GM12878 (cell line): ENCODE measurements at places on chromosomes 16 and 17.

DNA sequence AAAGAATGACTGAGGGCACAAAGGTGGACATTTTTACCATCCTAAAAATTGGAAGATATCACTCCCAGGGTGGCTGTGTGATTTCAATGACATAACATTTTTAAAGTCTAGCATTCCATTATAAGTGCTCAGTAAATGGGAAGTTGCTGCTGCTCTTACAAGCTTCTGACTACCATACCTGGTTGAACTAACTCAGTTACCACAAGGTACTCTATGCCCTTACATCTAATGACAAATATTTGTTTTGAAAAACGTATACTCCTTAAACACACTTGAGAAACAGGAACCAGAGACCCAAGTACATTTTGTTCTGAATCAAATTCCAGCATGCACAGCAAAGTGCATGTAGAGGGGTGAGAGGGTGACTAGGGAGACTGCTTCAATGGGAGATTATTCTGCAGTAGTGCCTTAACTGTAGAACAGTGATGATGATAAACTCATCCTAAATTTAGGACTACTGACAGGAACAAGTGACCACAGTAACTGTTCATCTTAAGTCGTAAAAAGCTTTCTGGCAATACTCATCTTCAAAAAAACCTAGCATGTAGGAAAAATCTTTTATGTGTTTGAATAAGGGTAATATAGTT is 83.5 kb downstream of the KANSL1 start:
- no peak for DNase-seq

DNA sequence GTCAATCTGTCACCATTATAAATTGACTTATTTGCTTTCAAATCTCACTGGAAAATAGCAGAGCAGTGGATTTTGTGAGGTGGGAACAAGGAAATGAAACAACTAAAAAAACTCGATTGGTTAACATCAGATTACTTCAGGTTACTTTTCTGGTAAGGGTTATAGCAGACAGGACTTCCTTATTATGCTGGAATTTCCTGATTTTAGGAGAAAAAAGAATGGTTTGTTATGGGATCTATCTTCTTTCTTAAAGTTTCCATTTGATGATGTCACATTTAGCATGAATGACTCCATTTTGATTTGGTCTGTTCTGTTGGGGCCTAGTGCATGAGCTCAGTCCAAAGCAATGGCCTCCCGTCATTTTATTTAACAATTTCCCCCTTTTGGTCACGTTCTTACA is 210.6 kb downstream of the KCNJ2 start:
- DNase-seq = no peak

DNA sequence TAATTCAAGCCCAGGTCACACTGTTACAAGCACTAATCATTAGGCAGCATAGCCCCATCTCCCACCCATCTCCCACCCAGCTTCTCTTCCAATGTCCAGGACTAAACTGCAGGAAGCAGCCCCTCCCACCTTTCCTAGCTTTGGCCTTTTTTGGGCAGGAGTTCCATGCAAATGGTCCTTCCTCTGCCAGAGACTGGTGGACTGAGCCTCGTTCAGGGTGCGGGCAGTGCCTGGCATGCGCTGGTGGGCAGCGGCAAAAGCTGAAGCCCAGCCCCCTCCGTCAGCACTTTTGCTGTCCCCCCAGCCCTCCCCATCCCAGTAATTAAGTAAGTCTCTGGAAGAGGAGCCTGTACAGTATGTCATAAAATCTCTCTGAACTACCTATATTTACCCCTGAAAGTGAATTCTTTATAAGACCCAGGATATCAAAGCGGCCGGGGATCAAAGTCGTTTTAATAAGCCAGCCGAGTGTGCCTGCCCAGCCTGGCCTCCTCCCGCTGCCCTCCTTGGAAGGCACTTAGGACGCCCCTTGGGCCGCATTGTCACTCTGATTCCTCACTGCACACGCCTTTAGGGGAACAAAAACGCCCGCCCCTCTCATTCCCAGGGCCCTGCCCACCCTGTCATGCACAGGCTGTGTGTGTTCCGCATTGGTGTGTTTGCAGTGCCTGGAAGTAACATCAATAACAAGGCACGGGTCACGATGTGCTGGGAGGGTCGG is 109.9 kb downstream of the IRX5 start:
- DNase-seq = no peak

DNA sequence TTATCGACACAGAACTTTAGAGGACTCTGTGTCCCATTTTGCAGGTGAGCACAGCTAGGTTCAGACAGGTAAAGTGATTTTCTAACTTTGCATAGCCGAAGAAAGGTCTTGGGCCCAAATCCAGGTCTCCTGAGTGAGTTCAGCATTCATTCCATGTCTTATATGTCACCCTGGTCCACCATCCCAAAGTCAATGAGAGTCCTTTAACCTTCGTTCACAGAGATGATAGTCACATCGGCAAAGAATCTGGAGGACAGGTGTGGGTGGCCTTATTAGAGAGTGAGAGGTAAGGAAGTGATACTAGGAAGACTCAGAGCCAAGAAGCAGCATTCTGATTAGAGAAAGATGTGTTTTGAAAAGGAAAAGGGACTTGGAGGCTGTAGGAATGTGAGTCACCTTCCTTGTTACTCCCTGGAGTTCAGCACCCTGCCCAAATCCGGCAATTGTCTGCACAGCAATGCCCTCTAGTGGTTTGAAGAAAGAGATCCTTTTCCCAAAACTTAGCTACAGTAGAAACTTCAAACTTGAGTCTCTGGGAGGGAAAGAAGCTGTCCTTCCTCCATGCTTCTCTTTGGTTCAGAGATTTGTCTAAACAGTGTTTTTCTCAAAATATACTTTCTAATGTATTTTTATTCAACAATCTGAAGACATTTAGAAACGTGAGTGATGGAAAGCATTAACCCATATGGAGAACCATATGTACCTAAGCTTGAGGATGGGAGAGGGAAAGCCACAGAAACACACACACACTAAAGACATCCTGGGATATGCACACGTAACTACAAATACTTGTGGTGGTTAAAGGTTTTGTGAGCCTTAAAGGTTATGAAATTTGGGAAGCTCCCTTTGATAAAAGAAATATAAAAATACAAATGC is 96.4 kb upstream of the SHISA6 start:
- no peak for DNase-seq

- DNase-seq = no peak
Measured at GRCh38 chr17:64109400-64109799, 20.5 kb downstream of the ERN1 start.

DNA sequence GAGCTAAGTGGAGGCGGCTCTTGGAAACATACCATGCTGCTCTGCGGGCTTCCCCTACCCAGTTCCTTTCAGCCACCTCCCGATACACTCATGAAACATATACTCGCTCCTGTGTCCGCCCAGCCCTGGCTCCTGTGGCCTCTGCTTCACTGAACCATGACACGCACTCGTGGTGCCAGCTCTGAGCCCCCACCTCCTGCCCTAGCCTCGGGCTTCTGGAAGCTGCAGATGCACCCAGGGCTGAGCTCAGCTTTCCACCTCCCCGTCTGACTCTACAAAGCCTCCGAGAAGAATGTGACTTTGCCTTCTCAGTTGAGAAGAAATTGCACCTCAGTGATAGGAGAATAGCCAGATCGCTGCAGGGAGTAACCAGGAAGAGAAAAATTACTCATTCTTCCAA is 11.0 kb downstream of the CALB2 start:
- DNase-seq = no peak
